Retina (tissue), 1 donor: ENCODE measurements at places on chromosomes 6 and 20.
A peak's percentile ranks its signal among the peaks of the same experiment; 100 is the strongest.

- no peak for DNase-seq
These were observed 72.4 kb upstream of the BACH2 start for GRCh38 chr6:90369024-90369519.

- DNase-seq, result peak; percentile 81
These were observed 435 bp downstream of the CENPB start for GRCh38 chr20:3786126-3786484.

DNA sequence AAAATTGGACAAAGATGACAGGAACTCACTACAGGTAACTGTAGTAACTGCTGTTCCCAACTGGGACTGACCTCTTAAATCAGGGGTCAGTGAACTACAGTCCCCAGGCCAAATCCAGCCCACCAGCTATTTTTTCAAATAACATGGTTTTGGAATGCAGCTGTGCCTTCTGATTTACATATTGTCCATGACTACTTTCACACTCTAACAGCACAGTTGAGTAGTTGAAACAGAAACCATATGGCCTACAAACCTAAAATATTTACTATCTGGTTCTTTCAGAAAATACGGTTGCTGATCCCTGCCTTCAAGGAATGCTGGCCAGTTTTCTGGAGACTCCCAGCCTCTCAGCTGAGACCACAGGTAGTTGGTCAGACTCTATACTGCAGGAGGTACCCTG, 196.9 kb upstream of the PRND start:
- no peak for DNase-seq

GRCh38 chr6:74671558-74672025, 534.3 kb downstream of the COL12A1 start:
- no peak for DNase-seq

DNA sequence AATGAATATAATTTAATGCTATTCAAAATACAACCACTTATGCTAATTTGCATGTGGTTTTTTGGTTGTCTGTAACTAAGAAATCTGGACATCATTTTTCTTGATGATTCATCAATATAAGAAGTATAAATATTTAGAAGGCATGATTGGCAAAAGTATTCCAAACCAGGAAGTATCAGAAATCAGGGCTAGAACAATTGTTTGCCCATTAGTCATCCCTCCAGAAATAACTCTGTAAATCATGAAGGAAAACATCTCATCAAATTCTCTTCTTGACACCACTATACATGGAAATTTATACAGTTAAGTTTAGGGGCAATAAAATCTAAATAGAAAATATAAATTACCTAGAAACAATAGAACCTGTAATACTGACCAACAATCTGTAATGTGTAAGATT, 554.7 kb upstream of the HS3ST5 start:
- DNase-seq, result no peak

DNA sequence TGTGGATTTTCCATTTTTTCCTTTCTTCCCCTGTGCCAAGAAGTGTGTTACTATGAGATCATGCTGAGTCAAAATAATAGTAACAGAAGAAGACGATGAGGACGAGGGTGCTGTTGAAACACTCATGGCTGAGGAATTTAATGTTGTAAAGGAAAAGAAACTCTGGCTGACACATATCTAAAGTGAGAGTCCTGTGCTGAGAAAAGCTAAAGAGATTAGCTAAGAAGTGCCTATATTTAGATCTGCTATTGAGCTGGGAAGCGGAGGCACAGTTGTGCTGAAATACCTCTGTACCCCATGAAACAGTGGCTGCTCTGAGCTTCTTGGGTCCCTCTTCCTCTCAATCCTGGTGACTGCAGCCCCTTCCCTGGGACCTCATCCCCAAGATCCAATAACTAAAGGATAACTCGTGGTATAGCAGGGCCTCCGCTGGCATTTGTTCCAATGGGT, 1.1 kb upstream of the SYTL3 start:
- DNase-seq, result no peak

DNA sequence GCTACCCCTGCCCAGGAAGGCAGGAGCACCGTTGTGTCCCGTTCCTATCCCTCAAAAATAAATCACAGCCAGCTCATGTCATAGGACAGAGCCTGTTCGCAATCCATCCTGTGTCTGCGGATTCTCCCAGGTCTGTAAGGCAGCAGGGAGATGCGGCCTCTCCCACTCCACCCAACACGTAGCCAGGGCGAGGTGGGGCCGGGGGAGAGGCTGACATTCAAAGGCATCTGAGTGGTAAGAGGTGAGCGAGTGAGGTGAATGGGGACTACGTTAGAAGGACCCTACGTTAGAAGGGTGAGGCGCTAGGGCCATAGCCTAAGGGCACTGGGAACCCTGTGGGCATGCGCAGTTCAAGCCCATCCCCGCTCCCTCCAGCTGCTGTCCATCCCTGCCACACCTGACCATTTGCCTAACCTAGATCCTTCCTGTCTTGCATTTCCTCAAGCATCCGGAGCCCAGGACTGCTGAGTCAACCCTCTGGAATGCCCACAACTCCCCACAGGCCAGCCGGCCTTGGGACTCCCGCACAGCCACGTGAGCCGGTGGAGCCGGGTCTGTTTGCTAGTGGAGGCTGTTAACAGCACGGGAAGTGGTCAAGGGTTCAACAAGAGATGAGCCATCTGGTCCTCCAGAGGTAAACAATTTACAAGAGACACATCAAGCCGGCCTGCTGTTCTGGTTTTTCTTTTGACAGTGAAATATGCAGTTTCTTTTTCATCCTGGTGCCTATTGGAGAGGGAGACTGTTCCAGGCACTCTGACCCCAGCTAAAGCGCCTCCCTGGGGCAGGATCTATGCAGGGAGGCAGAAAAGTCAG, 45.9 kb downstream of the RIPOR3 start:
- no peak for DNase-seq

- DNase-seq, result no peak
These were observed 715 bp downstream of the PSMF1 start for GRCh38 chr20:1119128-1119505.

DNA sequence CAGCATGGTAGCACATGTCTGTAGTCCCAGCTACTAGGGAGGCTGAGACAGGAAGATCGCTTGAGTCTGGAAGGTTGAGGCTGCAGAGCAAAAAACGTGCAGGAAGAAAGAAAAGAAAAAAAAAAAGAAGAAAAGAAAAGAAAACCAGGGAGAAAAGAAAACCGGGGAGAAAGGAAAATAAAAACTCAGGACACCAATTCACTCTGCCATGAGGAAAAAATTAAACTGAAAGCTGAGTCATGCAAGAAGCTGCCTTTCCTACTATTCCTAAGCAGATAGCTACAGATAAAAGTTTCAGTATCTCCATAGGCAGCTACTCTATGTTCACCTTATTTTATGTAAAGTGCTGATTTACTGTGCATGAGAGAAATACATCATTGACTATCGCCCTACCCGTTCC, 10.5 kb downstream of the PTGIS start:
- no peak for DNase-seq

GRCh38 chr6:99026135-99026534, 78.4 kb upstream of the FBXL4 start:
- peak; percentile 14 for DNase-seq

DNA sequence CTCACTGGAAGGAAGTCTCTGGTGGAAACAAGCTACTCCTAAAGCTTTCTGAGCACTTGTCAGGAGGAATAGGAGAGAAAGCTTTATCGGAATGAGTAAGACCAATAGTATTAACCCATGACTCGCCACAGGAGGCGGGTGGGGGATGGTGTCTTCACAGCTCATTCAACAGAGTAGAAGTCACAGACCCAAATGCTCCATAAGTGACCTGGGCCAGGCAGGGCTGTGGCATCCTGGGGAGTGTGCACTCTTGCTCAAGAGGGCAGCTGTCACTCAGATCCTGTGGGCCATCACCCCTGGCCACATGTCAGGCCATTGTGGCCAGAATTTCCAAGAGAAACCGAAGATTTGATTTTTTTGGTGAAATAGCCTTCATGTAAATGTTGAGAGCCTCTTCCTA, 116.0 kb downstream of the SYCP2 start:
- no peak for DNase-seq

- peak; percentile 85 for DNase-seq
These were observed 645 bp downstream of the REV3L start for GRCh38 chr6:111482188-111482958.

GRCh38 chr6:6751619-6752023, 163.1 kb downstream of the LY86 start:
- no peak for DNase-seq

DNA sequence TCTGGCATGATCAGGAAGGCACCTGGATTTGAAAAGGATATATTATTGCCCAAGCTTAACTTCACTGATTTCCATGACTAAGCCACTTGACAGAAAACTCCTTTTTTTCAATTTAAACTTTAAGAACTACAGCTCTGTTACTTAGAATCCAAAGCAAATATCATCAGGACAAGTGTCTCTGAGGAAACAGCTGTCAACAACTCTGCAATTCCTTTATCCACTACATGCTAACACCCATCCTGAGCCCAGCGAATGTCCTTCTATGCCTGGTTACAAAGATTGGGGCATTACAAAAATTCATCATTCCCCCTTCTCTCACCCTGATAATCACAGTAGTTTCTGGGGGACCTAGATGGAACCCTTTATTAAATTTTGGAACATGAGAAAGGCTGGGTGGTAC, 136.8 kb downstream of the GMPR start:
- DNase-seq, result no peak

DNA sequence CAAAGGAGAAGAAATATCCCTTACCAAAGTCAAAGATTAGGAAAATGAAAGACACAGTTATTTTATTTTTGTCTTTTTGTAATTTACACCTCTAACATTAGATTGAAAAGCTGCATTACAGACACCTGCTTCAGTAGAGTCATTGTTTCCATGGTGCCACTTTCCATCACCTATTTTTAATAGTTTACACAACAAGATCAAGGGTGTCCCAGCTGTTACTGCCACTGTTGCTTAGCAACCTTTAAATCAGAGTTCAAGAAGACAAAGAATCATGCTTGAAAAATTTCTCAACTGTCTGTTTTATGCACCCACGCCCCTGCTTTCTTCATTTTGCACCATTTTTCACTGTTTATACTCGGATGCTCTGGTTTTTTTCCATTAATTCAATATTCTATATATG, 668.2 kb upstream of the GJE1 start:
- DNase-seq, result peak; percentile 19

DNA sequence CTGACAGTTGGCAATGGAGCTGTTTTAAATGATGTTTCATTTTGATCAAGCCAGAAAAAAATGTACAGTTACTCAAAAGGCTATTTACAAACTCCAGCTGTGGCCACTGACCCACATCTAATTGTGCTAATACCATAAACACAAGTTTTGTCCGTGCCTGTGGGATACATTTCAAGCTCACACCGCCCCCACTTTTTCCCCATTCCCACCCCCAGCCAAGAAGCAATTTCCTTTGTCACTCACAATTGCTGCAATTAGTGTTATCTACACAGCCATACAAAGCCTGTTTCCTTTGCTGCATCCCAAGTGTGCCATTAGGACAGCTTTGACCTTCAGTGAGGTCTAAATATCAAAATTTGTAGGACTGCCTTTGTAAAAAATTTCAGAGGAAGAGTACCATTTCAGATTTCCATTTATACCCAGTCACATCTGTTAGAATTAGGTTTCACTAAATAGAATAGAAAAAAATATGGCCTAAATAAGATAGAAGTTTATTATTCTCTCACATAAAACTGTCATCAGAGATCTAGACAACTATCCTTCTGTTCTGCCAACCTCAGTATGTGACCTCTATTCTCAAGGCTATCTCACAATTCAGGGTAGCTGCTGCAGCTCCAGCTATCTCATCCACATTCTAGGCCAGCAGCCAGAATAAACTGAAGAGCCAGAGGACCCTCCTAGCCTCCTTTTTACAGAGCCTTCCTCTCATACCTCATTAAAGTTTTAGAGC, 202.6 kb downstream of the NFATC2 start:
- peak; percentile 32 for DNase-seq

- no peak for DNase-seq
These were observed 10.4 kb downstream of the SRC start for GRCh38 chr20:37356387-37356786.

GRCh38 chr6:37547564-37548061, 47.9 kb upstream of the CCDC167 start:
- no peak for DNase-seq
